ENCODE measurements at places on chromosomes 3 and 15. TPM values are rescaled to one million over a fixed set of nuclear protein-coding genes. Genes with fewer than 3 reads are reported as not detected.

DNA sequence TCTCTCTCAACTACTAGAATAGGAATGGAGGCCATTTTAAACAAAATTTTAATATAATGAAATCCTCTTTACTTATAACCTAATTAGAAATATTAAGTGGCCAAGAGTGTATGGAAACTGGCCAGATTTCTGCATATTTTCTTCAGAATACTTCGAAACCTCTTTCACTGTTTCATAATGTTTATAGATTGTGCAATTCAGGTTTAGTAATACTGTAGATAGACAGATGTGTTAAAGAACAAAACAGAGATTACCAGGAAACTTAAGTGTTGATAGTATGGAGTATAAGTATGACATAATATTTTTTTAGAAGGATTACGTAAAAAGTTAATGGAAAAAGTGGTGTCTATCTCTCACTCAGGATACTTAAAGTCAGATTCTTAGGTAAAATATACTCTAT is 4.7 kb downstream of the ABHD5 start:
- DNase-seq = no peak

The FRMD4B gene
- total RNA-seq = 21.1 TPM

The CNTN6 gene
- 0.17 TPM for total RNA-seq

- no peak for DNase-seq
These were observed 32.3 kb upstream of the DUSP7 start for GRCh38 chr3:52088445-52089367.

GRCh38 chr3:194608981-194609380 is 24.2 kb downstream of the TMEM44 start:
- DNase-seq = no peak

- no peak for DNase-seq
These were observed 12.0 kb downstream of the GREM1 start for GRCh38 chr15:32729700-32730395.

- no peak for DNase-seq
These were observed 605.8 kb upstream of the NAALADL2 start for GRCh38 chr3:174253196-174253823.

GRCh38 chr15:51103330-51103729 is 8.6 kb upstream of the TNFAIP8L3 start:
- no peak for DNase-seq

The XCR1 gene
- total RNA-seq = not detected

GRCh38 chr15:42220216-42220615 is 12.1 kb upstream of the VPS39 start:
- no peak for DNase-seq

- no peak for DNase-seq
These were observed 111.8 kb upstream of the ADAMTS9 start for GRCh38 chr3:64799606-64800005.

DNA sequence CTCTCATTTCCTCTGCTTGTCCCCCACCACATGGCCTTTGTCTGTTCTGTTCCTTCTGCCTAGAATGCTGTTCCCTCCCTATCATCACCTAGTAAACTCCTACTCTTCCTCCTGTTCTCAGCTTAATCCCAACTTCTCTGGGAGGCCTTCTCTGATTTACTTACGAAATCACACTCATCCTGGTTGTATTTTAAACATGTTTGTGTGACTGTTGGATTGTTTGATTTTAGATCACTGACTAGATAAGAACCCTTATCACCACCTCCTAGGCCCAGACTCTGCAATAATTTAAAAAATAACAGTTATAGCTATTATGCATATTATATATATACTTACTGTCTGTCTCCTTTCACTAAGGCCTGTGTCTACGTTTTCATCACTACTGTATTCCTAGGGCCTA is 26.1 kb downstream of the ATP2B2 start:
- no peak for DNase-seq

The CAMP gene
- total RNA-seq = not detected

GRCh38 chr15:66481107-66481856 is 16.3 kb downstream of the SNAPC5 start:
- no peak for DNase-seq

The VGLL3 gene
- 0.02 TPM for total RNA-seq

The USP50 gene
- total RNA-seq = not detected

The TMIE gene
- total RNA-seq = 0.77 TPM

The LTF gene
- not detected for total RNA-seq

DNA sequence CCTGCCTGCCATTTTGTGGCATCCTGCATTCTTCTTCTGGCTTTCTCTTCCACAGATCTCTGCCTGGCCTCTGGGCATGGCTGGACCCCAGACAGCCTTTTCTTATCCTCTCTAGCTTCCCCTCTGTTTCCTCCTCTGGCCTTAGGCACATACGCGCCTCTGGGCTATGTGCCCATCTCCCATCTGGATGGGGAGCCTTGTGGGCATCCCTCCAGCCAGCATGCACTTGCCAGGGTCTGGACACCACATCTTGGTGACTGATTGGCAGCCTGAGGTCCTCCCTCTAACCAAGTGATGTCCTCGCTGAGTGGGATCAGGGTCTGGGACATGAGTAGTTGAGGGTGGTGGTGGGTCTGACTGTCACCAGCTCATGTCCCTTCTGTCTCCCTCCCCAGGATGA is 12.8 kb downstream of the PLEKHO2 start:
- DNase-seq = no peak

All from NCI-H460 (cell line).